ENCODE measurements at places on chromosomes 16 and 17.

DNA sequence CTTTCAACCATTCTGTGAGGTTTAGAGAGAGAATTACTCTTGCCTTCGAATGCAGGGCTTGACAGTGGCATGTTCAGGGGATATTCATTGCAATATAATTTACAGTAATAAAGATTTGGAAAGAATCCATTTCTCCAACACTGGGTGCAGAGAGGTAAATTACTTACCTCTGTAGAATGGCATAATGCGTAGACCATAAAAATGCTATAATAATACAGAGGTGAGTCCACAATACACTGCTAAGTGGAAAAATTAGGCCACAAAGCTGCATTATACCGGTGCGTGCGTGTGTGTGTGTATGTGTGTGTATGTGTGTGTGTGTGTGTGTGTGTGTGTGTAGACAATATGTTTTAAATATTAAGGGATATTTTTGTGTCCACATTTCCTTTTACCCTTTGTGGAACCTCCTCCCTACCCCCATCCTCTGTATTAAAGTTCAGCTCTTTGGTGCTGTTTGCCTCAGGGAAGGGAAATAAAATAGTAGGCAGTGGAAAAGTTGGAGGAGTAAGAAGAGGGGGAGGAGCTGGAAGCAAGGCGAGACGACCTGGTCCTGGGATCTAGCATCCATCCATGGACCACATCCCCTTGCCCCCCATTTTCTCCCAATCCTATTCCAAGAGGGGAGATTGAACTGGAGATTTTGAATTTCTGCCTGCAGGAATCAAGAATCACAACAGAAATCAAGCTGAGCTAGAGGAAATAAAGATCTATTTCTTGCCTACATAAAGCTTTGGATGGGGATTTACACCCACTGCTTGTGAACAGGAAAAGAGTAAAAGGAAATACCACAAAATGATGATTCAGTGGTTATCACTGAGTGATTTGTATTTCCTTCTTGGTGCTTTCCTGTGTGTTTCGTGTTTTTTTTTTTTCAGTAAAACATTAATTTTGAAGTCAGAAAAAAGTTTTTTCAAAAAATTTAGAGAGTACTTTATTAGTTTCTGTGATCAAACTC, 124.8 kb downstream of the RGS9 start:
- DNase-seq = no peak

DNA sequence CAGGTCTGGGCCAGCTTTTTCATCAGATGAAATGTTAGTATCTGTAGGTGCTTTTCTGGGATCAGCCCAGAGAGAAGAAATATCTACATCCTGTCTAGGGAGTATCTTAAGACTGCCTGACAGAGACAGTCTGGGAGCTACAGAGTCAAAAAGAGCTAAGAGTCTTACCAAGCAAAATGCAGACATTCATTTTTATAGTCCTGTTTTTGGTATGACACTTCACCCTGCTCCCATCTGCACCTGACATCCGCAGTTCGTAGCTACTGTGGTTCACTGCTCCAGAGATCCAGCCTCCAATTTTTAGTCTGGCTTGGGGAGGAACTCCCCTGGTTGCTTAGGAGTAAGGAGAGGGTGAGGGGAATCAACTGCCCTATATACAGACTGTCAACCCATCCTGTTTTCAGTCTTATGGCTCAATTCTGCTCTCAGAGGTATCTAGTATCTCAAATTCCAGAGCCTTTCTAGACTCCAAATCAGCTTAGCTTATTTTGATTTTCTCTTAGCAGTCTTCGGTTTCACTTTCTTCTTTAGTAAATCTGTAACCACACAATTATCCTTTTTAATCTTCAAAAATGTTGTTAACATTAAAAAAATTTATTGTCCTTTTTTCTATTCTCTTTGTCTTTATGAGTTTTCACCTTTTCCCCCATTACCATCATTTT, 97.8 kb downstream of the TMEM100 start:
- no peak for DNase-seq

GRCh38 chr17:6420173-6420641, 14.7 kb downstream of the AIPL1 start:
- no peak for DNase-seq

GRCh38 chr17:43543300-43543699, 2.8 kb downstream of the ETV4 start:
- DNase-seq = no peak

DNA sequence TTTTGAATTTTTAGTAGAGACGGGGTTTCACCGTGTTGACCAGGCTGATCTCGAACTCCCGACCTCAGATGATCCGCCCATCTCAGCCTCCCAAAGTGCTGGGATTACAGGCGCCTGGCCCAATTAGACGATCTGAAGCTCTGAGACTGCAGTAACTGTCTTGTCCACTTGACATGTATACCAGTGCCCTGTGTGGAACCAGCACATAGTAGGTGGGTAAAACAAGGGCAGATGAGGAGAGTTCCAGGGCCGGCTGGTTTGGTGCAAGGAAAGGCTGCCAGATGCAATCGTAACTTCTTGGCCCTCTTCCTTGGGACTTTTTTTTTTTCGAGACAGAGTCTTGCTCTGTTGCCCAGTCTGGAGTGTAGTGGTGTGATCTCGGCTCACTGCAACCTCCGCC, 3.1 kb downstream of the C17orf113 start:
- DNase-seq = no peak

Measured in vagina (tissue), 2 donors.